ENCODE measurements at places on chromosomes 7 and 10.
A peak's percentile ranks its signal among the peaks of the same experiment; 100 is the strongest.

- DNase-seq: no peak
These were observed 355.6 kb downstream of the RNLS start for GRCh38 chr10:88227342-88228018.

DNA sequence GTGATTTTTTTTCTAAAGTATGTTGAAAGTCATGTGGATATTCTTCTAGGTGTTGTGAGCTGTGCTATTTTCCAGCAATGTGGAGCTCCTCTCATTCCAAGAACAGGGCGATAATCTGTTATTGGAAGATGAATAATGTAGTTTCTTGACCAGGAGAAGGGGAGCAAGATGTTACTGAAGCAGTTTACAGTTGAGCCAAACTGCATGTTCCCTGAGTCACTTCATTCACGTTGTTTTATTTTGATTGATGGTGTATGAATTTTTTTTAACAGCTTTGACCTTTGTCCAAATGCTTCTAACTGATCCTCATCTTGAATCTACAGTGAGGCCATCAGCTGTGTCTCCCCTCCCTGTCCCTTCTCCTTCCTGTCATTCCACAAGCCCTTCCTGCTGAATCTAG lies 277.1 kb upstream of the KLF6 start:
- DNase-seq: no peak

- DNase-seq: no peak
These were observed 1005.6 kb downstream of the LRMDA start for GRCh38 chr10:76436981-76437380.

DNA sequence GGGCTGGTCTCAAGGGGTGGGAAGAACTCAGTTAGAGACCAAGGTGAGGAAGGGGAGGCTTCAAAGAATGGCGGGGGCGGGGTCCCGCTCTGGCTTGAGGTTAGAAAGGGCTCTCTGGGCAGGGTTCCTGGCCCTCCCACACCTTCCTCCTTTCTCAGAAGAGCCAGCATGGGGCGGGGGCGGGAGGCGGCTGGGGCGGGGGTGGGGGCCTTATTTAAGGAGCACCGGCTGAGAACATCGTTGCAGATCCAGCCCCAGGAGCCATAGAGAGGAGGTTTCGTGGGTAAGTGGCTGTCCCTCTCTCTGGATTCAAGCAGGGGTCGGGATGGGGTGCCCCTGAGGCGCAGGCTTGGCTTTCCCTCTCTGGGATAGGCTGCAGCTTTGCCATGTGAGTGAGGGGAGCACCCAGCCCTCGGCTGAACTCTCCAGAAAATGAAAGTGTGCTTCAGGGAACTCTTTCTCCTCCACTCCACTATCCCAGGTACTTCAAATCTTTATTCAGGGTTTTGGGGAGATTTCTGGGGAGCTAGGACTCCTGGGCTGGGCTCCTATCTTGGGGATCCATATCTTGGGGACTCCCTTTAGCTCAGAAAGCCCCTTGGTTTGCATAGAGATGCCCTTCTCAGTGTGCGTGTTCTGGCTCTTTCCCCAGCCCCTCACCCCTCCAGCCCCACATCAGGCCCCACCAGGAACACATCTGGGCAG lies 3.3 kb upstream of the CUEDC2 start:
- DNase-seq: peak; percentile 23

DNA sequence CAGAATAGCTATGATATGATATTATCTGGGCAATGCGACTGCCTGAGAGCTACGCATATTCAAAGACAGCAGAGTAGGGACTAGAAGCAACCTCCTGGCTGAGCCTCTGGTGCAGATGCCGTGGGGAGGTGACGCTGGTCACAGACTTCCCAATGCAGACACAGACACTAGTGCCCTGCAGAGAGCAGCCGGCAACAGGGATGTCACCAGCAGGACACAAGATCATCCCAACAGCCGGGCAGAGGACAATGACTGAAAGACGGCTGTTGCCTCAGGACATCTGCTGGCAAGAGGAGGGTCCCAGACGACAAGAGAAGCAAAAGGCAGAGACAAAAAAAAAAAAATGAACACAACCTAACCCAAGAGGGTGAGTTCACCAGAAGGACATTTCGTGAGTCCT lies 104.6 kb downstream of the CALN1 start:
- no peak for DNase-seq

GRCh38 chr7:158941821-158942605 lies 85.7 kb downstream of the DYNC2I1 start:
- DNase-seq: no peak

DNA sequence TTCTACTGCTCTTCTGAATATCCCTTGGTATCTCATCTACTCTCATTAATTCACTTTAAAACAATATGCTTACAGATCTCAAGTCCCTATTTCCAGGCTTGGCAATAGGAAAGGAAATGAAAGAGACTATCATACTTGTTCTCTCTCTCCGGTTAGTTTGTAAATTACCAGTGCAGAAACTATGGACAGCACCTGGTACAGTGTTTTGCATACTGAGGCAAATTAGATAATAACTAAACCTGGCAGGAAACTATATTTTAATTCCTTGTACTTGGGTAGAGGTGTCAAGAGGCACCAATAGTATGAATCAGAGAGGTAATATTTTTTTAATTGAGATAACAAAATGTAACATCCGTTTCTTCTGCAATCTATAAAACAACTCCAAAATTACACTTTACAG lies 97.7 kb upstream of the TMEM196 start:
- DNase-seq: no peak

GRCh38 chr10:86958116-86958900 lies at the start of gene SNCG:
Gene SNCG (plus strand): TSS chr10:86958599. CDS start chr10:86958698, 99 bp downstream.
- no peak for DNase-seq

GRCh38 chr10:88028654-88029053 lies 165.2 kb downstream of the PTEN start:
- DNase-seq: no peak
